Cerebellum (tissue), 4 donors: ENCODE measurements at places on chromosomes 6 and 20. TPM values are rescaled to one million over a fixed set of nuclear protein-coding genes. Genes with fewer than 3 reads are reported as not detected.

Gene BNIP5
- total RNA-seq: not detected

Gene CAP2
- total RNA-seq: 13.8 TPM

Gene PI16
- total RNA-seq: 0.73 TPM

Gene CLDN20
- not detected for total RNA-seq

Gene IMPG1
- total RNA-seq: 0.36 TPM

Gene SLPI
- 0.82 TPM for total RNA-seq

Gene MYLK4
- total RNA-seq: 0.45 TPM

Gene BPIFA1
- total RNA-seq: not detected

Gene CD24
- total RNA-seq: 430 TPM

Gene LY86
- total RNA-seq: 2.6 TPM

Gene TP53TG5
- not detected for total RNA-seq

Gene C6orf15
- total RNA-seq: not detected

Gene SEL1L2
- not detected for total RNA-seq

Gene CD40
- 1.6 TPM for total RNA-seq

Gene KCNG1
- 3.5 TPM for total RNA-seq

Gene SYCP2
- total RNA-seq: 4.2 TPM
